ENCODE measurements at places on chromosomes 5 and 9.

DNA sequence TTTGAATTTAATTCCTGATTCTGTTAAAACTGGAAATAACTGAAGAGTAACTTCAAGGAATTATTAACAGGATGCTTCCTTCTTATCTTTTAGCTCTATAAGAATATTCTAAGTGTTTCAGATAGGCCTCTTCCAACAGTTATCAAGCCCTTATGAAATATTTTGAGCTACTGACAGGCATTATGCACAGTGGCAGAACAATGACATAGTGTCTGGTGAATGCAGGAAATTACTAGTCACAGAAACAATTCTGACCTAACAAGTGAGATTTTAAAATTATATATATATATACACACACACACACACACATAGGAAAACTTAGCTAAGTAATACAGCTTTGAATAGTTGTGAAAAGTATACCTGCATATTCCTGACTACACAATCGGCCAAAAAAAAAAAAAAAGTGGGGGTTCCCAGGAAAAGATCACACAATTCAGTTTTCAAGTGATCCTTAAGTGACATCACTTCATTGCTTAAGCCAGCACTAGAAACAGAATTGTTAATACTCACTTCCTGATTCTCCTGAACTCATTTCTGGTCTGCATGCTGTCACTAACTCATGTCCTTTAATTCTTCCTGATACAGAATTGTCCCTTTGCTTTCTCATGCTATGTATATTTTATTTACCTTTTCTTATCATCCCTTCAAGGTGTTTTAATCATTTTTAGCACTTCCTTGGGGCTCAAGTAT, 77.3 kb downstream of the SLC25A46 start:
- DNase-seq, result no peak

DNA sequence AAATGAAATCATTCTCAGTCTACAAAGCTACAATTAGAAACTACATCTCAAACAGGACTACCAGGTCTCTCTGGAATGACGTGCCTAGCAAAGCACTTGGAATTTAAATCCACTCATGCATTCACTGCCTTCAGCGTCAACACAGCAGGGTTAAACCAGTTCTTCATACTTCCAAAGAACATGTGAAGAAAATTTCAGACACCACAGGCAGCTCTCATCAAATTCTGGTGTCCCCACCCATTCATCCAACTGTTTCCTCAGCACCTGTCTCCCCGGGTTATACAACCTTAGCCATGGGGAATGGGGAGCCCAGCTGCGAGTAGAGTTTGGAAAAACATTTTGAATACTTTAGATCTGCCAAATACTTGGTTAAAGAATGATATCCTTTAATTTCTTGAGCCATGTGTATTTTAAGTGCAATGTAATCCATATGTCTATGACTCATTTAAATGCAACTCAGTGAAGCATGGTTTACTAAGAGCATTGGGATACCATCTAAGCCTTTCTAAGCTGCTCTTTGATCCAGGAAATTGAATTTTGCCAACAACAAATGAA, 17.5 kb downstream of the ADAM19 start:
- no peak for DNase-seq

DNA sequence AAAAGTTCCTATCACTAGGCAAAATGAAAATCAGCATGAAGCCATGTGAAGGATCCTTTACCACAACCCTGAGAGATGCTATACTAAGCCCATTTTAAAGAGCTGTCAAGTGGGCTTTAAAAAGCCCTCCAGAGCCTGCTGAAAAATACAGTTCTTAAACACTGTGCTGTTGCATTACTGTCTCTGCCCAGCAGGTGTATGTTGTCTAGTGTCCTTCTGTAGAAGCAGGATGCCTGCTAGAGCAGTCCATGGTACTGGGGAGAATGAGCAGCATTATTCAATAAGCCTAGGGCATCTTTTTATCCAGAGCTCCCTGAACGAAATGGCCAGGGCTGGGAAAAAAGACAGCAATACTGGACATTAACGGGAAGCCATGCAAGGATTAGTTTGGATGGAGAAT, 126.2 kb upstream of the PLCXD3 start:
- no peak for DNase-seq

DNA sequence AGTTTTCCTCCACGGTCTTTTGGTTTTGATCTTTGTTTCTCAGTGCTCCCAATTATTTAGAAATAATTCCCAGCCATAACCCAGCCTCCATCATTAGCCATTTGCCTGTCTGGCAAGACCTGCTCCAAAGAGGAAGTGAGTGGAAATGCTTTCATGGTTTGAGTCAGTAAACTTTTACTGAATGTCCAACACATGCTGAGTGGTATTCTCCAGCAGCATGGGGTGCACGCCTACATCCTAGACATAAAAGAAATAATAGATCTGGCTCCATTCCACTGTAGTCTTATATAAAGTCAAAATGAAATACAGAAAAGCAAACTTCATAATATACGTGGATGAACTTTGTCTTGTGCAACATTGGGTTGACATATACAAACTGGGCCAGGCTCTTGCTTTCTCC, 757.2 kb downstream of the TLE1 start:
- DNase-seq, result no peak

GRCh38 chr9:113349445-113350094, at the start of gene BSPRY:
TSS of gene BSPRY (plus strand) at chr9:113349541. CDS start at chr9:113349580, 39 bp downstream.
- no peak for DNase-seq

GRCh38 chr9:19231126-19231903, 822 bp downstream of the DENND4C start:
- DNase-seq, result peak; percentile 11

DNA sequence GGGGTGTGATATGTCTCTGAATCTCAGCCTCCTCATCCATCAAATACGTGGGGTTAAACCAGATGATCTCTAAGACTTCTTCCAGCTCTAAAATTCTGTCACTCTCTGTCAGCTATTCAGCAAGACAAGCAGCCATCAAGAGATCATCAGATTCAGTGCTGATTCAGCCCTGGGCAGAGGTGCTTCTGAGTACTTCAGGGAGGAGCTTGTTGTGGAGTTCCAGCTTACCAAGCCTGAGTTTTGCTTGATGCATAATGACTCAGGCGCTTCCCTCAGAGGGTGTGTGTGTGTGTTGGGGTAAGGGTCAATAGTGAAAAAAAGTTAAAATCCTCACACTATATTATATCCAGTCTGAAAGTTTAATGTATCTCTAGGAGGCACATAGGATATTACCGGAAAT, 29.6 kb upstream of the TAF1L start:
- DNase-seq, result no peak

DNA sequence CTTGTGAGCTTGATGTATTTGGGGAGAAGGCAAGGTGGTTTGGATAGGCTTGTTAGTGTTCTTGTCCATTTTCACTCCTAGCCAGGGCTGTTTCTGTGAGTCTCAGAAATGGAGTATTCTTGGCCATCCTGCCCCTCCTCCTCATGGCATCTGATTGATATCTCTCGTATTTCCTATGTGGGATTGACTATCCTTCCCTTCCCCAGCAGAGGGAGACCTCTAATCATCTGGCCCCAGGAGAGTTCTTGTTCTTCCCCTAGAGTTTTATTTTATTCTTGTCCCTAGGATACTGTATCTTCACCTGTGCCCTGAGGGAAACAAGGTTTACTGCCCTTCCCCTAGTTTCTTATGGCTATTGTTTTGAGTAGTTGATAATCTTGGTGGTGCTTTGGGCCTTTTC, 114.4 kb downstream of the VPS13A start:
- no peak for DNase-seq

DNA sequence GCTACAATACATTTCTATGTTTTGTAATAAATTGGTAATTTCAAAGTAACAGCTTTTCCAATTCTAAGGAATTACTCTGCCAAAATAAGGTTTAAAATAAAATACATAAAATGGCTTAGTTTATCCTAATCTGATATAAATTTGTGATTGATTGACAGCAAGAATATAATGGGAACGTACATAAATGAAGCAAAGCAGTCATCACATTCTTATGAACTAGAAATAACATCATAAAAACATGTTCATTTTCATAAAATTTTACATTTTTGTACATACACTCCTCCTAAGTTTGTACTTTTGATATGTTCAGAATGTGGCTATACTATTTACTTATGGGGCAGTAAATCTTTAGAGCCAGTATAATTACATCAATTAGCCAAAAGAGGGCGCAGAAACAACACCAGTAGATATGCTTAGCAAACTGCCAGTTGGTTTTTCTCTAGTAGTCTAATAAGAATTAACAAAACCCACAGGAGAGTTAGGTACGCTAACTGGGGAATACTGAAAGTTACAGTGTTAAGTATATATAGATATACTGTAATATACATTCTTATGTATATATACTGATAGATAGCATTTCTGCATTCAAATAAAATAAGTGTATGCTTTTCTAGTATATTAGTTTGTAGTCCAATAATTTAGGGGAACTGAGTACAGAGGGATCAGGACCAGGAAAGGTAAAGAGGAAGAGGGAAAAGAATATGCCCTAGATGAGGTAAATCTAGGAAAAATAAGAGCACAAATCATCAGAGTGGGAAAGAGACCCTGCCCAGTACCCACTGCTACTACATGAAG, 76.8 kb downstream of the ZDHHC21 start:
- DNase-seq, result no peak

DNA sequence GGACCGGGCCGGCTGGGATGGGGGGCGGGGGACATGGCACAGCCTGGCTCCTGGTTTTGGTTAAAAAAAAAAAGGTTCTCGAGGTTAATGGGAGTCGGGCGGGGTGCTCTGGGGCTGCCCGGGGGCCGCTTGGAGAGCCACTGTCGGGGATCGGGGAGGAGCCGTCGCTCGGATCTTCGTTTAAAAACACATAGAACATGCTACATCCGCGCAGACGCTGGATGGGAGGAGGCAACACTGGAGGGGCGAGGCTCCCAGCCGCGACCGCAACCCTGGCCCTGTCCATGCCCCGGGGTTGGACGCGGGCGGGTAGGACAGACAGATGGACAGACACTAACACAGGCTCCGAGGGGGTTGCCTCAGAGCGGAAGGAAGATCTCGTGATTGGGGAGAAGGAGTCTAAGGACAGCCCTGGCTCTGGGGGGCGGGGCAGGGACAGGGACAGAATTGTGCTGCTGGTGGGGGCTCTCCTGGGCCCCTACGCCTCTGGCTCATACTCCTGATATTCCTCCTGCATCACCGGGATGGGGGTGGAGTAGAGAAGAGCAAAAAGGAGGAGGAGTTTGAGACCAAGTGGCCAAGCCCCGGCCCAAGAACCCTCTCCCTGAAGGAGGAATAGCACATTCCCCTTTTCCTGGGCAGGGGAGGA, 9.9 kb downstream of the SNCB start:
- DNase-seq, result no peak

DNA sequence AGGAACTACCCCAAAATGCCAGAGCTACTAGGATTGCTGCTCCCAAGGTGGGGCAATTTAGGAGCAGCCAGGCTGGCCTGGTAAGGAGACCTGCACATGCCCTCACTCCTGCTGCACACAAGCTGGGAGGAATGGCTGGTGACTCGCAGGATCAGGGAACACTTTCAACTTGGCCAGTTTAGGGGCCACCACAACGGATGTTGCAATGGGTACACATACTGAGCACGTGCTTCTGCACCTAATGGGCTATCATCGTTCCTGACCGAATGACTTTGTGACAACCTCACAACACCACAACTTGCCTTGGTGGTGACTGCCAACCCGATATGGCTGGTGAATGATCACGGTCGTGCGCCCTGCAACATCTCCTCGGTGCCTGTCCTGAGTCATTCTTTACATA, 172.0 kb downstream of the ROR2 start:
- no peak for DNase-seq

- no peak for DNase-seq
Measured at GRCh38 chr9:136105398-136106135, 10.5 kb upstream of the NACC2 start.

DNA sequence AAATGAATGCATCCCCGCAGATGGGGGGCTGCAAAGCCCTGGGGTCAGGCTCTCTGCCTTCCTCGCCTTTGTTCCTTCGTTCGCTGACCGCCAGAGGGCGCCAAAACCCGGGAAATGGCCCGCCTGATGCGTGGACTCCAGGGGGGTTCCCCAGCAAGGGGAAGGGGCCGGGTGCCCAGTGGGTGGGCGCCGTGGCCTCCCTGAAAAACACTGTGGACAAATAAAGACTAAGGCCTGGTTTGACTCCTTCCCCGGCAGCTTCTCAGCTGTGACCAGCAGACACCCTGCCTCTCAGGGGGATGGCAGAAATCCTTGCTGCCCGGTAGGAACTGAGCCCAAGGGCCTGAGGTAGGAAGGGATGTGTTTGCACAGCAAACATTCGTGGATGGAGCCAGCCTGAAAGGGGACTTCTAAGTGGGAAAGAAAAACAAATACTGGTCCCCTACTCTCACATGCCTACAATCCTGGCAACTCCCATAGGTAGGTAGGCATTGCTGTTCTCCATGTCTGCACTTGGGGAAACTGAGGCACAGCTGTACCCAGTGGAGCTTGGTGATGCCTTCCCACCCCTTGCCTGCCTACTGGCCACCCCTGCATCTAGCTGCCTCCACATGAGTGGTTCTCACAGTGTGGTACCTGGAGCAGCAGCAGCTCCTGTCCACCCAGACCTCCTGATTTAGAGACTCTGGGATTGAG, 57.7 kb downstream of the DUSP1 start:
- peak; percentile 21 for DNase-seq
